Sciatic nerve (tissue), 2 donors: ENCODE measurements at places on chromosomes 4 and X.

- DNase-seq, result no peak
Measured at GRCh38 chr4:77349364-77349763, 192.4 kb downstream of the CCNG2 start.

DNA sequence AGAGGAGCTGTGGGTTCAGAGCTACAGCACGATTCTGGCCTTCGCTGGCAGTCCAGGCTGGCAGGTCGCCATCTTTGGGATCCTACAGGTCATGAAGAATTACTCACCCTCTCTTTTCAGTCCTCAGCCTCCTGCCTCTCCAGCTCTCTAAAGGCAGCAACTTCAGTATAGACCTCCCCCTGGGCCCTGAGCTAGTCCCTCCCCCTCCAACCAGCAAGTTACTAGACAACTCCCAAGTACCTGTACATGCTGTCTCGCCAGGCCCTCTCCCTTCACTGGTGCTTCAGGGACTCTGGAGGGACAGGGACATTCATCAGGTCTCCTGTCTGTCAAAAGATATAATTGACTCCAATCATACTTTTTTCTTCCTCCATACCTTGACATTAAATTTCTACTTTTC, at the start of gene GPR119:
Gene GPR119 (minus strand): TSS at position 155 of the 400 bp plus-strand sequence. CDS start 227 bp downstream, outside the sequence.
- DNase-seq, result no peak

DNA sequence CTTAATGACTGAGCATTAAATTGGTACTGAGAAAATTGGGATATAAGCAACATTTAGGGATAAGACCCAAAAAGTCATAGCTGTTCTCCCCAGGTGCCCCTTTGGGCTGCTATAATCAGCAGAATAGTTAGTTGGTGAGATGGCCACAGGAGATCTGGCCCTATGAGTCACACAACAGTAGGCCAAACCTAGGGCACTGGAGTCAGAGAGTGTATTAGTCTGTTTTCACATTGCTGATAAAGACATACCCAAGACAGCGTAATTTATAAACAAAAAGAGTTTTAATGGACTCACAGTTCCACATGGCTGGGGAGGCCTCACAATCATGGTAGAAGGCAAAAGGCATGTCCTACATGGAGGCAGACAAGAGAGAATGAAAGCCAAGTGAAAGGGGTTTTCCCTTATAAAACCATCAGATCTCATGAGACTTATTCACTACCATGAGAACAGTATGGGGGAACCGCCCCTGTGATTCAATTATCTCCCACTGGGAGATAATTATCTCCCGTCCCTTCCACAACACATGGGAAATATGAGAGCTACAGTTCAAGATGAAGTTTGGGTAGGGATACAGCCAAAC, 338.3 kb upstream of the NR3C2 start:
- DNase-seq, result no peak

- no peak for DNase-seq
Measured at GRCh38 chr4:186134257-186134656, 29.8 kb downstream of the FAM149A start.

- DNase-seq, result no peak
Measured at GRCh38 chr4:95599777-95600400, 51.1 kb upstream of the UNC5C start.

DNA sequence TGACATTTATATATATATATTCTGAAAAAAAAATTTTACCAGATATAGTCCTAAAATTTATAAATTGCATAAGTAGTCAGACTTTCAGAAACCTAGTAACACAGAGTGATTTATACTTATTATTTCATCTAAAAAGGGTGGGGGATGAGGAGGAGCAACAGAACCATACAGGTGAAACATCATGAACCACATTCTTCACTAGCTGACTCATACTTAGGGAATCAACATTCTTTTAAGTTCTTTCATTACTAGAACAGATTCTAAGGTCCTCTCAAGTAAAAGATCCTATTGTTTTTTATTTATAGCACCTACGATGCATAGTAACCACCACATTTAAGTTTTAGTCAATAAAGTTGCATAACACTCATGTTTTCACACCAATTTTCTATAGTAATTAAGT, 166.1 kb downstream of the LRBA start:
- no peak for DNase-seq

GRCh38 chr4:138320030-138320429, 77.9 kb upstream of the SLC7A11 start:
- DNase-seq, result no peak

GRCh38 chrX:133364865-133365264, 50.4 kb downstream of the GPC4 start:
- DNase-seq, result no peak

DNA sequence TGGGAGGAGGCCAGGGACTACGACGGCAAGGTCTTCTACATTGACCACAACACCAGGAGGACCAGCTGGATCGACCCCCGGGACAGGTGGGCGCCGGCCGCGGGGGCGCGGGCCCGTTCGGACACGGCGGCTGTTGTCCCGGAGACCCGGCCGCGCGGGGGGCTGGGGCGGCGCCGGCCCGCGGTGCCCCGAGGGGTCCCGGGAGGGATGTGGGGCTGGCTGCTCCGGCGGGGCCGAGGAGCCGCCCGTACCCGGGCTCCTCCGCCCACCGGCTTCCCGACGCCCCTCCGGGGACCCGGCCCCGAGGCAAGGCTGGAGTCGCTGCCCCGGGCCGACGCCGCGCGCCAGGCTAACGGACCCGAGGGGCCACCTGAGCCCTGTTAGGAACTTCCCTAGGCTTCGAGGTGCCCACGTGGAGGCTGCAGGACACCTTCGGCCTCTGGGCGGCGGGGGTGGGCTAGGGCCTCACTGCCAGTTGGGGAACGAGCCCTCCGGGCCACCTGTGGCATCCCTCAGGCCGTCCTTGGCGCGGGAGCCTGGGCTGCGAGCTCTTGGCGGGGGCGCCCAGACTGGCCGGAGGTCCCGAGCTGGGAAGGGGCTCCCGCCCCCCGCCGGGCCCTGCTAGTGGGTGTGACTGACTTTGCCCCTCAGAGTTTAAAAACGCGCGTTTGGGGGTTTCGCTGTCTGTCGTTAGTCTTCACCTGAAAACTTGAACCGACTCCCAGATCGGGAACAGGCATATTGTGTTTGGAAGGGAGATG, 660 bp downstream of the WWC2 start:
- DNase-seq, result peak; percentile 68

DNA sequence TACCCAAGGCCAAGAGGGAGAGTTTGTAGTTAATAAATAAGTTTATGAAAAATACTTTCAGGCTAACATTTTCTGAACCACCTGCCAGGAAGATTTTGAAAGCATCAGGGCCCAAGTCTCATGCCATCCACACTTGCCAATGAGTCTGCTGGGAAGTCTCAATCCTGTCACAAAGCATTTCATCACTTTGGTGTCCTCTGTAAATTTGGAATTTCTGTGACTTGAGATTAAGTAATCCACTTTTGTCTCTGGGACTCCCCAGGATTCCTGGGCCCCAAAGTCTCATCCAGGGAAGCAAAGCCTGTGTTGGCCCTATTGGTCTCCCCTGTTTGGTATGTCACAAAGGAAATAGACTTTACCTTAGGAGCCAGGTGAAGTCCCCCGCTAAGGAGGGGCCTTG, 99.2 kb upstream of the GPC4 start:
- no peak for DNase-seq

DNA sequence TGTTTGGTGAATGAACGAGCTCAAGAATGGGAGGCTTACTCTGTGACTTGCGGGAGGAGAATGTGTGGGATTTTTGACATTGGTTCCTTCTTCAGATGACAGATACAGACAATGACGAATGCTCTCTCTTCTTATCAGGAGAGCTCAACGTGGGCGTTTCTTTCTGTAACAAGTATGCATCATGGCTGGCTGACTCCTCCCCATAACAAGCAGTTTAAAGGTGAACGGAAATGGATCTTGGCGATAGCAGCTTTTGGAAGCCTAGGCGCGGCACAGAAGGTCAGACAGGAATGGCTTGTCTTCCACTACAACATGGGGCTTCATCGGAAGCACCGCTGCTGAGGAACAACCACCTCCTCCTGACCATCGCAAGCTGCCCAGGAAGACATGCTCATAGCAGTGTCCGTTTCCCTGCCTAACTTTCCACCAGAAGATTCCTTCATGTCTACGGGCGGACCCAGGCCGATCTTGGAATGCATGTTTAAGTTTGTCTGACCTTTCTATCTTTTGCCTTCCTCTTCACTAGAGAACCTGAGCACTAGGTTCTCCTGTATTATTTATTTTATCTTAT, 18.3 kb upstream of the ACSL1 start:
- DNase-seq, result no peak

- DNase-seq, result no peak
Measured at GRCh38 chrX:150236327-150236726, 126.8 kb upstream of the MAMLD1 start.

DNA sequence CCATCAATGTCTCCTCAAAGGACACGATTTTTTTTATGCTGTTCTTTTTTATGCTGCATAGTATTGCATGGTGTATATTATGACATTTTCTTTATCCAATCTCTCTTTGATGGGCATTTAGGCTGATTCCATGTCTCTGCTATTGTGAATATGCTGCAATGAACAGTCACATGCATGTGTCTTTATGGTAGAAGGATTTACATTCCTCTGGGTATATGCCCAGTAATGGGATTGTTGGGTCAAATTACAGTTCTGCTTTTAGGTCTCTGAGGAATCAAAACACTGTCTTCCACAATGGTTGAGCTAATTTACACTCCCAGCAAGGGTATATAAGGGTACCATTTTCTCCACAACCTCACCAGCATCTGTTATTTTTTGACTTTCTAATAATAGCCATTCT, 113.9 kb downstream of the GRIA3 start:
- no peak for DNase-seq

- DNase-seq, result no peak
Measured at GRCh38 chr4:8296491-8296890, 26.9 kb downstream of the HTRA3 start.

DNA sequence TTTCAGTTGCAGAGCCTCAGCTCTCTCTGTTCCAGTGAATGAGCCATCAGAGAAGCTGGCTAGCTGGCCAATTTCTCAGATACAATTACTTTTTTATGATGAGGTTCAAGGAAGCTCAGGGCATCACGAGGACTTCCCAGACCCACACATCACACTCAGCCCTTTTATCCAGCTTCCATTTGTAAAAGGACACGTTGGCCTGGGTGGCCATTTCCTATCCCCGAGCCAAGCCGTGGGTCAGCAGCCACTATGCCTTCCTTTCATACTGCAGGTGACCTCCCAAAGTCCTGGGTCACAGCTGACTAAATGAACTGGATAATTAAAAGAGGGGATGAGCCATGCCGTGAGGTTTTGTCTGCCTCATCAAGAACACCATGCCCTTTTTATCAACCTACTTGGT, 236.9 kb upstream of the PPARGC1A start:
- DNase-seq, result no peak

DNA sequence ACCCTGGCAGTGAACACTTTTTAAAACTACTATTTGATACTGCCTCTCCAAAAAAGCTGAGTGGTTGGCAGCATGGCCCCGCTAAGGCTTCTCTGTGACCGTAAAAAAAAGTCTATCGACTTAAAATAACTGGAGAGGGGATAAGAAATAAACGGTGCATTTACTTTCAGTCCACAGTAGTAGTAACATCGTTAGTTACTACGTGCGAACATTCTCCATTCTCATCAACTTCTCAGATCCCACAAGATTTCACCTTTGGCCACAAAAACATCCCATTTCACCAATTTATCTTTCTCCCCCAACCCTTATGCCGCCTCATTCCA, 524 bp upstream of the EXOSC9 start:
- no peak for DNase-seq

GRCh38 chrX:10173331-10173900, 16.6 kb downstream of the CLCN4 start:
- DNase-seq, result peak; percentile 80

DNA sequence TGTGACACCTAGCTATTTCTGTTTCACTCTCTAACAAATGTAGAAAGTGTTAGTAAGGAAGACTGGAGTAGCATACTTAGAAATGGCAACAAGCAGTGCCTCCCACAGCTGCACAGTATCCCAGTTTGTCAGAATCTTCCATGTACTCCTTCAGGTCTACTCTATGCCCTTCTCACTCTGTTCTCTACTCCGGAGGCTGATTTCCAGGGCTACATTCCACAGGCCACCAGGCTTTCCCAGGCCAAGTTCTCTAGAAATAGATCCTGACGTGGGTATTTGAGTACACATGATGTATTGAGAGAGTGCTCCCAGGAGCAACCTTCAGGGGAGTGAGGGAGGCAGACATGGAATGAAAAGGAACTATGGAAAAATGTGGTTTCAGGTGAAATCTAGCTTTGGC, 177.3 kb upstream of the GK2 start:
- no peak for DNase-seq

DNA sequence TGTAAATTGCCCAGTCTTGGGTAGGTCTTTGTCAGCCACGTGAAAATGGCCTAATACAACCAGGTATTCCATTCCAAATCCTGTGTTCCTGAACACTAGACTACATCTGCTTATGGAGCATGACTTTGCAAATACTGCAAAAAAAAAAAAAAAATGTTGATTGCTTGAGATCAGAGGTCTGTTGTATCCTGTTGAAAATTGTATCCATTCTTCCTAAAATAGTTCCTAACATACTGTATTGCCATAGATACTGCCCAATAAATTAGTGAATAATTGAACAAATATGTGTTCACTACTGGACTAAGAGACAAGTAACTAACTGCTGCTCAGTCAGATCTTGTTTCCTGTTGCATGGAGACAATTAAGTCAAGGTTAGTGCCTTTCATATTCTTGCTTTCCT, 164.3 kb upstream of the PABPC4L start:
- DNase-seq, result no peak

DNA sequence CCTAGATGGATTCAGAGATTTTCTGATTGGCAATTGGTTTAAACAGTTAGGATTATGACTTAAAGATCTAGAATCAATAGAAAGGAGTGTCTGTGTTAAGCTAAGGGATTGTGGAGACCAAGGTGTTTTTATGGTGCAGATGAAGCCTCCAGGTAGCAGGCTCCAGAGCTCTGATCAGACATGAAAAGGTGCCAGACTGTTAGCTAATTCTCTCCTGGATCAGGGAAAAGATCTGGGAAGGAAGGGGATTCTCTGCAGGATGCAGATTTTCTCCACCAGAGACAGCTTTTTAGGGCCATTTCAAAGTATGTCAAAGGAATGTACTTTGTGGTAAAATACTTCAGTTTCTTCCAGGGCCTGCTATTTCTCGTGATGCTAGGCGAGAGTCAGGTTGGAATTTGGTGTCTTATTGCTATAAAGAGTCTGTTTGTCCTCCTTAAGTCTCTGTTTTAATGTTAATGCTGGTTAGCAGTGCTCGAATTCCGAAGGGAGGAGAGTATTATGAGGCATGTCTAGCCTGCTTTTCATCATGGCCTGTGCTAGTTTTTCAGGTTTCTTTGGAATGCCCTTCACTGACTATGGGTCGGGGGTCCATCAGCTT, 12.0 kb upstream of the GPR78 start:
- DNase-seq, result no peak

DNA sequence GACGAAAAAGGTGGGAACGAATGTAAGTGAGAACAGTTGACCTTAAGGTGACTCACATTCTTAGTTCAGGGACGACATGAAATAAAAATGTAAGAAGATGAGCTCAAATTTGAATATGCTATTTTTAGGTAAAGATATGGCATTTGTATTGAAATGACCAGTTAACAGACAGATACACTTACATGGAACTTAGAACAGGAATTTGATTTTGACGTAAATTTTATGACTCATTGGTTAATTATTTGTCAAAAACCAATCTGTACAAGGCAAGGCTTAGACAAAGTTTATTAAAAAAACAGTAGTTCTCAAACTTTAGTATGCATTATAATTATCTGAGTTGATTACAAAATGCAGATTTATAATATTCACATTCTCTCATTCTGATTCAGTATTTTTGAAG, 469.4 kb downstream of the CFAP47 start:
- no peak for DNase-seq
